ENCODE measurements at places on chromosomes 4 and X.

DNA sequence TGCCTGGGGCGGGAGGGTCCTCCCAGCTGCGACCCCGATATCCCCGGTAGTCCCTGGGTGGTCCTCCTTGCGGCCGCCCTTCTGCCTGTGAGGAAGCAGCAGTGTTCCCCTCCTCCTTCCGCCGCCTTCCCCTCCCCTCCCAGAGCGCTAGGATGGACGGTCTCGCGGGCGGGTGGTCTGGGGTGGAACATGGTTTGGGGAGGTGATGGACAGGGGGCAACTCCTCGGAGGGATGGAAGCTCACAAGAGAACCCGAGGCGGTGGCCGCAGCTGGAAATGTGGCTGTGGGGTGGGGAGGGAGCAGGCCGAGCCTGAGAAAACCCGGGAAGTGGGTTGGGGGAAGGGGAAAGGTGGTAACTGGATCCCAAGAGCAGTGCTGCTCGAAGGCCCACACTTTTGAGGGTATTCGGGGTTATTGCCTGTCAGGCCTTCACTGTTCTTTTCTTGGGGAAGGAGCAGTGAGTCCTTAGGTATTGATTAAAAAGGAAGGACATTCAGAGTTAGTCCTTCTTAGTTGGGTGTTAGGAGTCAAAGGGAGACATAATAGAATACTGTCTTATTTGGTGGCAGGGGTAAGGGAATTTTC, 581 bp downstream of the UBE2K start:
- peak; percentile 80 for DNase-seq

DNA sequence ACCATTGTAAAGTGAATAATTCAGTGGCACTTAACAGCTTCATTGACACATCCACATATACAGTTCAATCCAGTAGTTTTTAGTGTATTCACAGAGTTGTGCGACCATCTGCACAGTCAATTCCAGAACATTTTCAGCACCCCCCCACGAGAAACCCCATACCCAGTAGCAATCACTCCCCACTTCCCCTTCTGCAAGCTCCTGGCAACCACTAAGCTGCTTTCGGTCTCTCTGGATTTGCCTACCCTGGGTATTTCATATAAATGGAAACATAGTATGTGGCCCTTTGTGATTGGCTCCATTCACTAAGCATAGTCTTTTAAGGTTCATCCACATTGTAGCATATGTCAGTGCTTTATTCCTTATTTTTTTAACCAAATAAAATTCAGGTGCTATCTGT, 10.0 kb downstream of the MSL3 start:
- no peak for DNase-seq

- DNase-seq = no peak
These were observed 134.5 kb upstream of the TLL1 start for GRCh38 chr4:165738571-165738970.

DNA sequence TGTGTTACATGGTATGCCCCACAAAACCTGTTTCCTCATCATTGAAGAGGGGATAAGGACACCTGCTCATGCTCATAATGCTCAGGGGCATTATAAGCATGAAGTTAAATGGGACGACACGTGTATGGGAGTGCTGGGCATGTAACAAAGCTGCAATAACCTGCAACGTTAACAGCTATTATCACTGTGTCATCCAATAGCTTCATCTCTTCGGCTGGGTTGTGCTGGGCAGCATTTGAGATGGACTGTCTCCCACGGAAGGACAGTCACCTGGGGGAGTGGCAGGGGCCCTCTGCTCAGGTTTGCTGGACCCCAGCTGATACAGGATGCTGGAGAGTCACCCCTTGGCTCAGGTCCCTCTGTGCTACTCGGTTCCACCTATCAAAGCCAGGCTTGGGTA, 94.5 kb downstream of the NSUN7 start:
- DNase-seq = no peak

GRCh38 chrX:123337886-123338639, 154.0 kb downstream of the GRIA3 start:
- no peak for DNase-seq

DNA sequence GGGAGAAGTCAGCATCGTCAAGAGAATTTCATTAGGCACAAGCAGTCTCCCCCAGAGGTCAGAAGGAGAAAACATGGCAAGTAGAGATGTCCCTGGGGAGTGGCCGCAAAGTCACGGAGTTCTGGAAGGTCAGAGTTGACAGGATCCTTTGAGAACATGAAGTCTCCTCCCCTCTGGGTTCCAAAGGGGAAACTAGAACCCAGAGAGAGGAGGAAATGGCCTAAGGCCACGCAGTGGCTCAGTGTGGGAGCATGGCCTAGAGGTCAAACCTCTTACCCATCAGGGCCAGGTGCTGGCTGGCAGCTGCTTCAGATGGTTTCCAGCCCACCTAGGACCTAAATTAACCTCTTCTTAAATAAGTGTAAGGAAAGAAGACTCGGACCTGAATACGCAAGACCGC, 884 bp downstream of the IDH3G start:
- DNase-seq = no peak
